ENCODE measurements at places on chromosomes 6 and 20.
A peak's percentile ranks its signal among the peaks of the same experiment; 100 is the strongest.

DNA sequence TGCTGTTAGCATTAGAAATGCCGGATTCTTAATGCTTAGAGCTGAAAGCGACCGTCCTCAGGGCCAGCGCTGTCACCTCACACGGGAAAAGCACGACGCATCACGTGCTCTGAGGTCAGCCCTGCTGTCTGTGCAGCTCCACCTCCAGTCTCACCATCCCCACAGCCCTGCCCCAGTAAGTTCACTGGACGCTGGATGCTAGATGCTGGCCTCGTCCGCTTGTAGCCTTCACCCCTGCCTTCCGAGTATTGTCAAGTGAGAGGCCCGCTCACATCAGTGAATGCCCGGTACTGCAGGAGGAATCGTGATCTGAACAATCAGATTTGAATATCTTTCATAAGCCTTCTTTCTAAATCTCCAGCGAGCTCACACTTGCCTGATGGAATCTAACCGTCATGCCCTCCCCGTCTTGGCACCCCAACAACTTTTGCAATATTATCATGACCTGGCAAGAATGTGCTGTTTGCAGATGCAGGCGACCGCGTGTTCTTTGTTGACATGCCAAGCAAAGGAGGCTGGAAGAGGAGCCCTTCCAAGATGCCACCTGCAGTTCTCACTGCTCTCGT lies 64.9 kb downstream of the DLL1 start:
- no peak for DNase-seq

GRCh38 chr6:8181160-8181881 lies 79.0 kb upstream of the EEF1E1 start:
- DNase-seq = no peak

GRCh38 chr6:15949982-15950381 lies 178.9 kb upstream of the MYLIP start:
- DNase-seq = no peak

GRCh38 chr6:166541366-166541765 lies 45.1 kb downstream of the RAMACL start:
- no peak for DNase-seq

GRCh38 chr6:156762547-156762946 lies 14.6 kb upstream of the ARID1B start:
- no peak for DNase-seq

- DNase-seq = no peak
Measured at GRCh38 chr20:49136817-49137571, 51.1 kb downstream of the STAU1 start.

DNA sequence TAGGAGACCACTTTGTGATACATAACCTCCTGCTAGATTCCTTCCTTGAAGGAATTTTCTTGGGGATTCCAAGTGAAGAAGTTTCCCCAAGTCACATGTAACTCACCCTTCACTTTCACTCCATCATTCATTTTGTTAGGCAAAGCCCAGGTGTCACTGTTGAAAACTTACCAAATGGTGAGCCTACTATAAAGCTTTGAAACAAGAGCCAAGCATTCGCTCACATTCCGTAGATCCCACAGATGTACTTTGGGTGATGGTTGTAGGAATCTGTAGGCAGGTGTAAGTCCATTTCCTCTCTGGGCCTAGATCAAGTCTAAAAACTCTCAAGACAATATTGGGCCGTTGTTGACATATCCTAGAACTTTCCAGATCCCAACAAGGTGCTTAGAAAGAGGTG lies 74.1 kb downstream of the PRDM1 start:
- DNase-seq = no peak

DNA sequence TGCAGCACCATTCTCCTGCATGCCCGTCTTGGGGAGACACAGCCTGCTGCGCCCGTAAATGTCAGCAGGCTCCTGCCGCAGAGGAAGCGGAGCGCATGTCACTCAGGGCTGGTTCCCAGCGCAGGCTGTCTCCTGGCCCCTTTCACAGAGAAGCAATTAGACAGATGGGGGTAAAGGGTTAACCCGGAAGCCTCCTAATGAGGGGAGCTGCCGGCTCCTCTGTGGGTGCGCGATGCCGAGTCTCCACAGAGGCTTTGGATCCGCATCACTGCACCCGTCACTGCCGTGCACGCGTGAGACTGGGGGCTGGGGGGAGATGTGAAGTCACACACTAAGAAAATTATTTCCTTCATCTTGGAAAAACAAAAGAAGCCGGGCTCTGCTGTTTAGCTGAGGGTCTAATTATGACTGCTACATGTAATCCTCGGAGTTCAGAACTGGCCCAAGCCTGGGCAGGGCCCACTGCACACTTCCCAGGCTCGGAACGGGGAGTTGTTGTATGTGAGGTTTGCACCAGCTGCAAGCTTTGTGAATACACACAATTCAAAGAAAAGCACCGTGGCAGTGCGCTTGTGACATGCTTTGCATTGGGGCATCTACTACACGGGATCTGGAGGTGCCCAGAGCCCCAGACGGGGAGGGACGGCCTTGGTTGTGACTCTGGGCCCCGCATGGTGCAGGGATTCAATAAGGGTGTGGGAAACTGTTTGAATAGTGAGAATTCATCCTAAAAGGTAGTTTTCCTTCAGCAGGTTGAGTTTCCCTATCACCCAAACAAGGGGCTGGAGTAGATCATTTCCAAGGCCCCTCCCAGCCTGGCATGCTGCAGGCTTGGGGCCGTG lies 331.6 kb downstream of the TAF4 start:
- no peak for DNase-seq

DNA sequence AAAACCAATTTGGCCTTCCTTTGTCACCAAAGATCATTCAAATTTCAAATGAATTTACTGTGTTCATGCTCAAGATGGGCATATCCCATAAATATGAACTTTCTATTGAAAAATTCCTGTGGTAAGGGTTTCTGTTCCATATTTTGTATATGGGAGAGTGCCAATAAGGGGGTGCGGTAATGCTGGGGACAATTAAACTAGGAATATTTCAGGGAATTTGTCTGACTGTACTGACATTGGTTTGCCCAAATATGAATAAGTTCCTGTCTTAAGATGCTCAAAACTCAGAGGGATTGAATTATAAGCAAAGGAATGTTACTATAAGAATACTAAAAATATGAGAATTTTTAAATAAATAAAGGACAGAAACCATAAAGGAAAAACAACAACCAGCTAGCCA lies 553.0 kb upstream of the MARCKS start:
- DNase-seq = no peak

DNA sequence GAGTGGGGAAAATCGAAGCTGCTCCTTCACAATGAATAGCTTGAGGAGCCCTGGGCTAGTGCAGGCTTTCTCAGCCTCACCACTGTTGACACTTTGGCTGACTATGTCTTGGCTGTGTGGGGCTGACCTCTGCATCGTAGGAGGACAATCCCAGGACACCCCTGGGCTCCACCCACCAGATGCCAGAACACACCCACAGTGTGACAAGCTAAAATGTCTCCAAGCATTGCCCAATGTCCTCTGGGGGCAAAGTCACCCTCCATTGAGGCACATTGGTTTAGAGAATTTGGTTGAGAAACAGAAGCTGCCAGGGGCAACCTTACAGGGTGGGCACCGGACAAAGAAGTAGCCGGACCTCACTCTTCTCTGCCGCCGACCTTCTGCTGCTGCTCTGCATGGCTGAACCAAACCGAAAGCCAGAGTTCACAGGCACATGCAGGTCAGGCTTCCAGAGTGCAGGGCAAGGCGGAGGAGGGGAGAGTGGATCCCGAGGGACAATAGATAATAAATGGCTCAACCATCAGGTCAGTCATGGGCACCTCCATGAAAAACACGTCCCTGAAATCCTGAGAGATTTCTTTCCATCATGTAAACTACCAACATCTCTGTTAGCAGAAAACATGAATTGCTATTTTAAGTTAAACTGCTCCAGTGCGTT lies 189.0 kb downstream of the LRFN2 start:
- no peak for DNase-seq

- DNase-seq = no peak
Measured at GRCh38 chr6:108251252-108251651, 9.6 kb downstream of the SNX3 start.

GRCh38 chr6:2560917-2561698 lies 189.6 kb downstream of the MYLK4 start:
- DNase-seq = no peak

GRCh38 chr6:5984150-5985089 lies 22.3 kb downstream of the NRN1 start:
- no peak for DNase-seq

- peak; percentile 77 for DNase-seq
Measured at GRCh38 chr20:34249291-34249690, 8.1 kb downstream of the ASIP start.

GRCh38 chr6:48775157-48775556 lies 664.2 kb upstream of the PTCHD4 start:
- DNase-seq = no peak

GRCh38 chr6:12637960-12638641 lies 78.5 kb upstream of the PHACTR1 start:
- DNase-seq = no peak

- DNase-seq = no peak
Measured at GRCh38 chr20:44039741-44040140, 125.1 kb downstream of the TOX2 start.

DNA sequence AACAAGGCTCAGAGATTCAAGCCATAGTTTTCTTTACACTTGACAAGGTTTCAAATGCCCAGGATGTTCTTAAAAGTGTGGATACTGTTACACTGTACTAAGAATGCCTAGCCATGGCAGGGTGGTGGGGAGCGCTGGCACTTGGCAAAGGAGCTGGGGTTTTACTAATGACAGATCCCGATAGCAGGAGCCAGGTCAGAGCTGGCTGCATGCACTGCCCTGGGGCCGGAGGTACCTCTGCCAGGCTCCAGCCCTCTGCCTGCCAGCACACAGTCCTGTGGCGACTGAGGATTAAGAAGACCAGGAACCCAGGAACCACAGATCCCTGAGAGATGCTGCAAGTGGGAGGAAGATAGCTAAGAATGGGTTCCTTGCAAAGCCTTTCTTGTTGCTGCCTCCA lies 260.3 kb downstream of the ALDH8A1 start:
- DNase-seq = no peak

- no peak for DNase-seq
Measured at GRCh38 chr6:19839237-19839546, 2.0 kb downstream of the ID4 start.

- DNase-seq = no peak
Measured at GRCh38 chr20:64161356-64162238, 2.7 kb upstream of the MYT1 start.

- no peak for DNase-seq
Measured at GRCh38 chr20:325889-326644, 715 bp downstream of the SOX12 start.

DNA sequence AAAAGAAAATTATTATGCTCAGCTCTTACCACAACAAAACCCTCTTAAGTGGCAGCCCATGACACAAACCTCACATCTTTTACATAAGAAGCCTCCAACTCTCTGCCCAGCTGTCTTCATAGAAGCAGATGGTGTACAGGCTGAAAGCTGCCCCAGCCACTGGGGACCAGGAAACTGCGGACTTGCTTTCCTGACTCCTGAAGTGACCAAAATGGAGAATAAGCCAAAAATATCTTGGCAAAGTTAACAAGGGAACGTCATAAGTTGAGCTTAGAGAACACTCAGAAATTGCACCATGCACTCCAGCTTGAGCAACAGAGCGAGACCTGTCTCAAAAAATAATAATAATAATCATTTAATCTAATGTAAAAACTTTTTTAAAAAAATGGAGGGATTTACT lies 160.3 kb upstream of the CDYL start:
- DNase-seq = no peak

GRCh38 chr6:98836962-98837944 lies 2.9 kb downstream of the POU3F2 start:
- DNase-seq = no peak

- DNase-seq = no peak
Measured at GRCh38 chr6:33490621-33491020, 36.2 kb downstream of the ZBTB9 start.

- DNase-seq = no peak
Measured at GRCh38 chr20:61514018-61514365, 261.9 kb downstream of the CDH4 start.

- no peak for DNase-seq
Measured at GRCh38 chr6:106574741-106575458, 54.4 kb downstream of the RTN4IP1 start.

- DNase-seq = no peak
Measured at GRCh38 chr6:55445648-55446204, 118.5 kb downstream of the GFRAL start.

- no peak for DNase-seq
Measured at GRCh38 chr6:16305788-16306187, 67.4 kb downstream of the GMPR start.

DNA sequence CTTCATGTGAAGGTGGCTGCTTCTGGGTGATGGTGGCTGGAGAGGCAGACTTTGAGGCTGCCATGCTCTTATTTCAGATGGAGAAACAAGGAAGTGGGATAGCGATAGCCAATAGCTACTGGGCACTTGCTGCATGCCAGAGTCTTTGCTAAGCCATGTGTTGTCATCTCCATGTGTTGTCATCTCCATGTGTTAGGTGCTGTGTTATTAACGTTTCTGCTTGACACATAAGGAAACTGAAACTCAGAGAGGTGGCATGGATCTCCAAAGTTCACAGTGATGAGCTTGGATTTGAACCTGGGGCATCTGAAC lies 16.9 kb downstream of the KIAA1755 start:
- DNase-seq = peak; percentile 84

DNA sequence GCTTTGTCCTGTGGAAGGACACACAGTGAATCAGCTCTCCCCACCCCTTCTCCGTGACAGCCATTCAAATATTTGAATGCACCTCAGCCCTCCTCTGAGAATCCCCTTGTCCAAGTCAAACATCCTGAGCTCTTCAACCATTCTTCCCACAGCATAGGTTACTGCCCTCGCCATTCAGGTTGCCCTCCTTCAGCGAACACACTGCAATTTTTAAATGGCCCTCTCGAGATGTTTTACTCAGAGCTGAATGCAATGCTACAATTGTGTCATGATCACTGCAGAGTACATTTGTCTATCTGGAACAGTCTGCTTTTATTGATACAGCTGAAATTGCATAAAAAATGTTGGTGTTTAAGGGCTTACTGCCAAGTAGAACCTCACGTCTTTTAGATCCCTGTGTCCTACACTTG lies 48.9 kb downstream of the SLC2A12 start:
- DNase-seq = no peak

GRCh38 chr6:104118274-104118673 lies 741.4 kb downstream of the HACE1 start:
- no peak for DNase-seq

GRCh38 chr6:52514514-52514913 lies 62.3 kb downstream of the TRAM2 start:
- DNase-seq = no peak

Measured in GF-D8 (cell line).